ENCODE measurements at places on chromosomes 5 and 9.

GRCh38 chr9:70435948-70436347 is 21.5 kb upstream of the KLF9 start:
- no peak for DNase-seq

DNA sequence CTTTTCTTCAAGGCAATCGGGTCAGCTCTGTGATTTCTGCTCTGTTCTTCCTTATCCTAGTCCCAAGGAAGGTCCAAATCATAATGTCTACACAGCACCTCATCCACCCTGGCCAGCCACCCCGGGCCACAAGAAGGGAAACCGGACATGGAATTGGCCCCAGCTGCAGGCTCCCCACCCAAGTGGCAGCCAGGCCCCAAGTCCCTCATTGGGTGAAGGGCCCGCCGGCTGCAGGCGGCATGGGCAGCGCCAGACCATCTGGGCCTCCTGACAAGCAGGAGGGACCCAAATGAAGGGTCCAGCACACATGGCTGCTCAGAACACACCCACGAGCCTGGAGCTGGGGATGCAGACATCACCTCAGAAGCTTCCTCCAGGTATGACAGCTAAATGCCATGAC is 33.7 kb downstream of the BICD2 start:
- no peak for DNase-seq

DNA sequence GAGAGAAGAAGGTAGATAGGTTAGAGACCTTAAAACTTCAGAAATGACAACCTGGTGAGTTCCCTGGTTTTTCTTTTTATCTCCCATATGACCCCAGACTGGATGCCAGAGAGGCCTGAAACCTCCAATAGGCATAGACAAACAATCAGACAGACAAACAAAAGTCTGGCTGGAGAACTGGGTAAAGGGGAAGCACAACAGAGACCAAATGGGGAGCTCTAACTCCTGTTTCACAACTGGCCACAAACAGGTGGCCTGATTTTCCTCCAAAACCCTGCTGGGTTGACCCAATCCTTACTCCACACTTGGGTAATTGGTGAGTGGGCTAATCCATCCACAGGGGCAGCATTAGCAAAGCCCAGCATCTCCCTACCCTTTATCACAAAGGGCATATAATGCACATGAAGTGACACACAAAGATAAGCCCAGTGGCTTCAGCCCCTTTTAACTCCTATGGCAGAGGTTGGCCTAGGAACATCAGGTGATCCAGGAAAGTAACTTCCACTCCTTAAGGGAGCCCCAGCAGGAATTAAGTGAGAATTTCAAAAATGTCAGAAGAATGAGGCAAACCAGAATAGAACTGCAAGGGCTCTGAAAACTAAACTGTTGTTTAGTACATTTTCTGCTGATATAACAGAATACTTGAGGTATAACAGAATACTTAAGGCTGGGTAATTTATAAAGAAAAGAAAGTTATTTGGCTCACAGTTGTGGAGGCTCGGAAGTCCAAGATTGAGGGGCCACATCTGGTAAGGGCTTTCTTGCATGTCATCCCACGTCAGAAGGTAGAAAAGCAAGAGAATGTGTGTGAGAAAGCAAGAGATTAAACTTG is 60.9 kb upstream of the ROR2 start:
- DNase-seq = no peak

GRCh38 chr5:100542086-100542485 is 6.9 kb downstream of the FAM174A start:
- DNase-seq = no peak

GRCh38 chr9:21677834-21678233 is 124.6 kb upstream of the MTAP start:
- no peak for DNase-seq

GRCh38 chr9:76531231-76531780 is 72.3 kb downstream of the GCNT1 start:
- DNase-seq = no peak

DNA sequence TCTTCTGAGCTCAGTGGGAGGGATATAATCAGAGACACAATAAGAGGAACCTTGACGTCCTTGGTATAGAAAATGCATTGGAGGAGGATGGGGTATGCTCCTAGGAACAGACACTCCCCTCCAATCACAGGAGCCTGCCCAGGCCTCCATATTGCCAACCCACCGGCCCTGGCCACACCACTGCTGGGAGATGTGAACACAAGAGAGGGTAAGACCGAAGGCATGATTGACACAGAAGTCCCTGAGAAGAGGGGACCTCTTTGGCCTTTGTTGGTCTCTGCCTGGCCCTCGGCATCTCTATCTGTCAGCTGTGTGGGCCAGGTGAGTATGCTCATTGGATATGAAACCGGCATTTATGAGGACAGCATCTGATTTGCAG is 62.0 kb downstream of the CRB2 start:
- no peak for DNase-seq

DNA sequence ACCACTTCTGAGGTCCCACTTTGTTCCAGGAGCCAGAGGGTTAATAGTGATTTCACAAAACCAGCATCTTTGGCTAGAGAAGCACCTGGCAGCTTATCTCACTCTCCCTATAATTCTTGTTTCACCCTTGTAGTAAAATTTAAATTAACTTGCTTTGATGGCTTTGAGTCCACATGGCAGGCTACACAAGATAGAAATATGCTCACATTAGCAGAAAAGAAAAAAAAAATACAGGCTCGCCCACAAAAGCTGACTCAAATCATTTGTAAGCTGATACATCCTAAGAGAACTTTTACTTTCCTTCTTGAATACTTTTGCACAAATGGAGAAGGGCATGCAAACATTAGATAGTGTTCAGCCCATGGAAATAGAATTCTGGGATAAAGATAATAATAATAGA is 36.2 kb downstream of the TNFSF15 start:
- no peak for DNase-seq

DNA sequence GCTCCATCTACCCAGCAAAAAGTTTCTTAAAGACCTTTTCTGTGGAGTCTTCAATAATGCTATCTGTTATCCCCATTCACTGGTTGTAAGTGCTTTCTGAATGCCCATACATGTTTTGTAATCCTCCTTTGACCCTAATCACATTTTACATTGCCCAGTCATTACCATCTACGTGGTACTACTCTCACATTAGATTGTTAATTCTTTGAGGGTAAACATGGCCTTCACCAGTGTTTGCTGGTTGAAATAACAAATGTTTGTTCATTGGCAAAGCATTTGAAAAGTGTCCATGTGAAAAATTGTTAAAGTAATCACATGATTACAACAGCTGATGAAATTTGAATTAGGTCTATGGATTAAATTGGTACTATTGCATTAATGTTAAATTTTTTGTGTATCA is 31.8 kb downstream of the MEGF10 start:
- no peak for DNase-seq

DNA sequence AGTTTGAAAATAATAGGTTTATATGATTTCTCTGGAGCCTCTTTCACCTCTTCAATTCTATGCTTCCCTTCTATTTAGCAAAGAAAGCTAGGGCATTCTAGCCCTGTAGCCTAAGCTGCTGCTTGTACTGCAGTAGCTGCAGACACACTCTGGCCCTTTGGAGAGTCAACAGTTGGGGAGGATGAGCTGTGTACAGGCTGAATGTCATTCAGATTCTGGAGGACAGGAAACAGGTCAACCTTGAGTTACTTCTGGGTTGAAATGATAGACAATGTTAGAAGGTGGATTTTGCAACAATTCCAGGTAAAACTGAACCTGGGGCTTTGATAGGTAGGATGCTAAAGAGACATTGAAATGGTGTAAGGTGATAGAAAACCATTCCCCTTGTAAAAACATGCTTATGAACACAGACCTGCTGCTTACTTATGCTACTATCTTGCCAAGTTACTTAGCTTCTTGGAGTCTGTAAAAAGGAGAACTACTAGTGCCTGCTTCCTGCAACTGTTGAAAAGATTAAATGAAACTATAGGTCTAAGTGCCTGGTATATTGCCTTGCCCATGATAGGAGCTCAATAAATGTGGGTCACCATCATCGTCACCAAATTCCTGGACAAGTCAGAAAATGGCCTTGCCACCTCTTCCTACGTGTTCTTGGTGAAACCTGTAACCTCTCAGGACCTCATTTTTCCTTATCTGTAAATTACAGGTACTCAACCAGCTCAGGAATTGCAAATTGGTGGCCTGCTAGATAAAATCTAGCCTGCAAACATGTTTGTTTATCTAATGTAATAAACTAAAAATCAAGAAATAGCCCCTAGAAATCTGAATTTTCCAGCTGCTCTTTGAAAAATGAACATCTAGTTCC is 83.7 kb downstream of the GALNT10 start:
- no peak for DNase-seq

- no peak for DNase-seq
Observed at GRCh38 chr5:107840592-107840991, 169.9 kb upstream of the EFNA5 start.

DNA sequence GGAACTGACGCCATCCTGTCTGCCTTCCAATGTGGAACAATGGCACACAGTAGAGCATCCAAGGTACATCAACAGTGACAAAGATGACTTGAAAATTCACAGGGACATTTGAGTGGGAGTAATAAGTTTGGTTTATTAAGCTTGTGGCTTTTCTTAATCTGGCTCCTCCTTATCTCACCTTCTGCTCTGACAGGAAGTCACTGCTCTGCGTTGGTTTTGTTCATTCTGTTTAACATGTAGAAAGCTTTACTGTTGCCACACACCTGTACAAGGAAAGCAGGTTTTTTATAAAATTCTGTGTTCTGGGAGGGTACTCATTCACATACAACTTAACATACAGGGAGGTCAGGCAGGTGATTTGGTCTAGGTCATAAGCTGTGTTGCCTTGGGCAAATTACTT is 1.6 kb upstream of the GZMK start:
- DNase-seq = no peak

DNA sequence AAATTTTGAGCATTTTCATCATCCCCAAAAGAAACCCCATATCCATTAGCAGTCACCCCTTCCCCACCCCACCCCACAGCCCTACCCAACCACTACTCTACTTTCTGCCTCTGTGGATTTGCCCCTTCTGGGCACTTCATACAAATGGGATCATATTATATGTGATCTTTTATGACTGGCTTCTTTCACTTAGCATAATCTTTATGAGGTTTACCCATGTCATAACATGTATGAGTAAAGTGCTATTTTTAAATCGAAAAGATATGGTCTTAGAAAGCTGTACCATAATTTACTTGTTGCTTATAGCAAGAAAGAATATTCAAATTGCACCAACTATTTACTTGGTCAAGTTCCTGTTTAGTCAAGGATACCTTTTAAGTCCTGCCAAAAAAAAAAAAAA is 12.7 kb downstream of the ELP1 start:
- no peak for DNase-seq
